ENCODE measurements at places on chromosomes 13 and 19. TPM values are rescaled to one million over a fixed set of nuclear protein-coding genes. Genes with fewer than 3 reads are reported as not detected.
A peak's percentile ranks its signal among the peaks of the same experiment; 100 is the strongest.

Gene OR7D2
- total RNA-seq = 0.33 TPM

Gene NDUFA13
- 313 TPM for total RNA-seq

Gene OR7C1
- total RNA-seq = not detected

Gene SHISA2
- 113 TPM for total RNA-seq

Gene PLPP2
- total RNA-seq = 4.1 TPM

Gene LILRB3
- total RNA-seq = not detected

Gene ZNF547
- total RNA-seq = 2.9 TPM

Gene CEACAM16
- total RNA-seq = not detected

Gene SLITRK6
- total RNA-seq = 0.10 TPM

DNA sequence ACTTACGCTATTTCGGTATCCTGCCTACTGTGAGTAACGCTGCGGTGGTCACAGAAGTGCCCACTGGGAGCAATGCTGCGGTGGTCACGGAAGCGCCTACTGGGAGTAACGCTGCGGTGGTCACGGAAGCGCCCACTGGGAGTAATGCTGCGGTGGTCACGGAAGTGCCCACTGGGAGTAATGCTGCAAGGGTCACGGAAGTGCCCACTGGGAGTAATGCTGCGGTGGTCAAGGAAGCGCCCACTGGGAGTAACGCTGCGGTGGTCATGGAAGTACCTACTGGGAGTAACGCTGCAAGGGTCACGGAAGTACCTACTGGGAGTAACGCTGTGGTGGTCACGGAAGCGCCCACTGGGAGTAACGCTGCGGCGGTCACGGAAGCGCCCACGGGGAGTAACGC lies 52.1 kb upstream of the SOX1 start:
- no peak for DNase-seq
- H3K27me3 ChIP-seq = peaks cover 8% of the 10 kb centered on the region
- no peaks in the 10 kb centered on the region for H3K4me1 ChIP-seq
- no peaks in the 10 kb centered on the region for H3K36me3 ChIP-seq

GRCh38 chr13:20699715-20700114 lies 3.8 kb upstream of the IL17D start:
- H3K4me3 ChIP-seq = no peak overlapping the region
- H3K27me3 ChIP-seq = no peaks in the 10 kb centered on the region
- H3K36me3 ChIP-seq = peaks cover 2% of the 10 kb centered on the region
- H3K4me1 ChIP-seq = peaks cover 11% of the 10 kb centered on the region

DNA sequence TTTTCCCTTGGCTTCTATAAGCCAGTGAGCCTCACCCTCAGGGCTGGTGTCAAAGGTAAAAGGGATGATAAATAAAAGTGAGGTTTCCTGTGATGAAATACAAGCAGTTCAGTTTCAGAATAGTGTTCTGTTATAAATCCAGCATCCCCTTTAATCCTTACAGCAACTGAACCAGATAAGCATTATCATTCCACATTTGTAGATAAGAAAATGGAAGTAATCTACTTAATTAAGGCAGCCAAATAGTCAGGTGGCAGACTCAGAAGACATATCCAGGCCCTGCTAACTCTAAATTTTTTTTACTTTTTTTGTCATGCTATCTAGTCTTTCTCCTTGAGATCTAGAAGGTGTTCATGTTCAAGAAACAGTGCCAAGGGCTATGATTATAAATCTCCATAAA lies 99.4 kb upstream of the SOX21 start:
- H3K36me3 ChIP-seq = no peaks in the 10 kb centered on the region
- H3K27ac ChIP-seq = no peak overlapping the region
- no peak overlapping the region for H3K4me3 ChIP-seq
- H3K27me3 ChIP-seq = peaks cover 8% of the 10 kb centered on the region
- H3K4me1 ChIP-seq = no peaks in the 10 kb centered on the region

DNA sequence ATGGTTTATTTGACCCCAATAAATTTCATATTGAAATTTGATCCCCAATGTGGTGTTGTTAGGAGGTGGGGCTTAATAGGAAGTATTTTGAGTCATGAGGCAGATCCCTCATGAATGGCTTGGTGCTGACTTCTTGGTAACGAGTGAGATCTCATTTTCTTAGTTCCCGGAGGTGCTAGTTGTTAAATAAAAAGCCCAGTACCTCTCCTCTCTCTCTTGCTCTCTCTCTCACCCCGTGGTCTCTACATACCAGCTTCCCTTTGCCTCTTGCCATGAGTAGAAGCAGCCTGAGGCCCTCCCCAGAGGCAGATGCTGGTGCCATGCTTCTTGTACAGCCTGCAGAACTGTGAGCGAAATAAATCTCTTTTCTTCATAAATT lies 39.4 kb upstream of the KATNAL1 start:
- H3K4me3 ChIP-seq = no peak overlapping the region
- no peaks in the 10 kb centered on the region for H3K36me3 ChIP-seq
- H3K27me3 ChIP-seq = no peaks in the 10 kb centered on the region
- H3K27ac ChIP-seq = no peak overlapping the region

- H3K4me3 ChIP-seq = no peak overlapping the region
- DNase-seq = no peak
- peaks cover 10% of the 10 kb centered on the region for H3K36me3 ChIP-seq
- H3K27ac ChIP-seq = no peak overlapping the region
- H3K27me3 ChIP-seq = no peaks in the 10 kb centered on the region
Measured at GRCh38 chr13:46015366-46015765, 37.2 kb downstream of the ZC3H13 start.

GRCh38 chr13:20848944-20849343 lies 53.6 kb downstream of the XPO4 start:
- no peak for DNase-seq
- peak overlapping the region; percentile 8 for H3K27ac ChIP-seq
- no peaks in the 10 kb centered on the region for H3K36me3 ChIP-seq
- H3K27me3 ChIP-seq = no peaks in the 10 kb centered on the region

DNA sequence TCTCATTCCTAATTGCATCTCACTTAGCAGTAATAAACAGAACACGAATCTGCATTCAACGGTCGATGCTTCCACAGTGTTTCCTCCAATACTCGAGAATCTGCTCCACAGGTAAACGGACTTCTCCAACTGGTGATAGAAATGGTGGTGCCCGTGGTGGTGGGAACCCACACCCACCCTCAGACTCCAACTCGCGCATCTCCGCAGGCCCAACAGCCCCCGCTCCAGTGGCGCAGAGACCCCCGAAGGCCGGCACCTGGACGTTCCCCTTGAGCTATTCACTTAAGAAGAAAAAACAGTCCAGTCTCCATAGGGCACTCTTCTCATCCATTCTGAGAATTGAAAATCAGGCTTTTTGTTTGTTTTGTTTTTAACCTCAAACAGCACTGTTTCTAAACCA lies 13.8 kb upstream of the RASA3 start:
- H3K4me1 ChIP-seq = no peaks in the 10 kb centered on the region
- H3K4me3 ChIP-seq = no peak overlapping the region
- H3K27ac ChIP-seq = no peak overlapping the region
- no peaks in the 10 kb centered on the region for H3K36me3 ChIP-seq
- no peak for DNase-seq

GRCh38 chr19:52778811-52779210 lies 7.8 kb downstream of the ZNF600 start:
- H3K36me3 ChIP-seq = peaks cover 38% of the 10 kb centered on the region
- H3K27me3 ChIP-seq = no peaks in the 10 kb centered on the region
- no peak overlapping the region for H3K4me3 ChIP-seq
- no peaks in the 10 kb centered on the region for H3K4me1 ChIP-seq

DNA sequence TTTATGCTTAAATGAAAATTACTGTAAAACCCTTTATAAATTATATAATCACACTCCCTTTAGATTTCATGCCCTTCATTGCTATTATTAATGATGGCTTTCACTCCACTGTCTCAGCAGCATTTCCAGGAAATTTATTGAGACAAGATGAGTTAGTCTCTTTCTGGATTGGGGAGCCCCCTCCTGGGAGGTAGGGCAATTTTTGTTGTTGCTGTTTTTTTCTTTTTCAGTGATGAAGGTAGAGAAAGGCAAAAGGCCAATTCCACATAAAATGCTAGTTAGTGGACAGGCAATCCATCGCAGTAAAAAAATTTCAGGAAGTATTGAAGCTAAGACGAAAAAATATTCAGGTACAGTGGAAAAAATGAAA lies 80.2 kb downstream of the TEX26 start:
- no peaks in the 10 kb centered on the region for H3K27me3 ChIP-seq
- H3K36me3 ChIP-seq = no peaks in the 10 kb centered on the region
- no peak for DNase-seq
- peaks cover 5% of the 10 kb centered on the region for H3K4me1 ChIP-seq

- peak overlapping the region; percentile 41 for H3K4me3 ChIP-seq
- no peak overlapping the region for H3K27ac ChIP-seq
- peaks cover 32% of the 10 kb centered on the region for H3K27me3 ChIP-seq
- no peak for DNase-seq
- no peaks in the 10 kb centered on the region for H3K36me3 ChIP-seq
Measured at GRCh38 chr19:19224852-19225494, 13.2 kb downstream of the NCAN start.

DNA sequence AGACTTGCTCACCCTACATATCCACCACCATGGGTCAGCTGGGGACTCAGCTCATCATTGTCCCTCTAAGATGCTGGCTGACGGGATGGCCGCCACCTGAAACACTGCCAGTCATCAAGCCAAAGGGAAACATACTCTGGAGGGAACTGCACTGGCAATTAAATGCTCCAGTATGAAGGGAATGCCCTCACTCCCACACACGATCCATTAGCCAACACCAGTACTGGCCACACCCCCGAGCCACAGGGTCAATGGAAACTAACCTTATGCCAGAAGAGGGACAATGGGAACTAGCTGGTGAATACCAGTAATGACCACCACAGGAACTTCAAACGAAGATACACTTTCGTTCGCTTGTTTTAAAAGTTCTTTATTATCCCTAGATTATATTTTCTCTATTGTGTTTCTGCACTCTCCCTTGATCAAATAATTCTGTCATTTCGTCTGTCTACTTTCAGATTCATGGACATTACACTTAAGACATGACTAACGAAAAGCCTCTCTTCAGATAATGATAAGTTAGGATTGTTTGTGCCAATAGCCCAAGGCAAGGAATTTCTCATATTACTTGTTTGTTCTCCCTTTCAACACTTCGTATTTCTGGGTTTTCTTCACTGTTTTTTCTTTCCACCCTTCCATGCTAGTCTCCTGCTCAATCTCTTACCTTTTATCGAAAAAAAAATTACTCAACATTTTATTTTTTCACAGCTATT lies 1.7 kb upstream of the ZNF507 start:
- H3K27me3 ChIP-seq = no peaks in the 10 kb centered on the region
- H3K4me3 ChIP-seq = no peak overlapping the region
- DNase-seq = no peak
- H3K4me1 ChIP-seq = peaks cover 14% of the 10 kb centered on the region
- H3K27ac ChIP-seq = no peak overlapping the region

DNA sequence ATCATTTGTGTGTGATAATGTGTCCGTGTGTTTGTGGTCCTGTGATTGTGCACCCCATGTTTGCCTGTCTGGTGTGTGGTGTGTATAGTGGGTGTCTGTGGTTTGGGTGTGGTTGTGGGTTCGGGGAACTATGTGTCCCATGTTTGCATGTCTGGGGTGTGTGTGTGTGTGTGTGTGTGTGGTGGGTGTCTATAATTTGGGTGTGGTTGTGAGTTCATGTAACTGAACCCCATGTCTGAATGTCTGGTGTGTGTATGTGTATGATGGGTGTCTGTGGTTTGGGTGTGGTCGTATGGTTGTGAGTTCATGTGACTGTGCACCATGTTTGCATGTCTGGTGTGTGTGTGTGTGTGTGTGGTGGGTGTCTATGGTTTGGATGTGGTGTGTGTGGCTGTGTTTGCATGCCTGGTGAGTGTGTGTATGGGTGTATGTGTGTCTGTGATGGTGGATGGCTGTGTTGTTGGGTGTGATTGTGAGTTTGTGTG lies 11.1 kb upstream of the NFIX start:
- H3K27me3 ChIP-seq = no peaks in the 10 kb centered on the region
- no peak overlapping the region for H3K4me3 ChIP-seq
- peaks cover 9% of the 10 kb centered on the region for H3K4me1 ChIP-seq

GRCh38 chr19:44260695-44261446 lies 1.2 kb downstream of the ZNF233 start:
- no peaks in the 10 kb centered on the region for H3K27me3 ChIP-seq
- H3K4me1 ChIP-seq = peaks cover 19% of the 10 kb centered on the region
- H3K4me3 ChIP-seq = peak overlapping the region; percentile 82

GRCh38 chr13:29131881-29132668 lies 311.9 kb downstream of the MTUS2 start:
- no peak for DNase-seq
- no peaks in the 10 kb centered on the region for H3K4me1 ChIP-seq
- H3K36me3 ChIP-seq = no peaks in the 10 kb centered on the region
- no peak overlapping the region for H3K27ac ChIP-seq
- H3K4me3 ChIP-seq = no peak overlapping the region

DNA sequence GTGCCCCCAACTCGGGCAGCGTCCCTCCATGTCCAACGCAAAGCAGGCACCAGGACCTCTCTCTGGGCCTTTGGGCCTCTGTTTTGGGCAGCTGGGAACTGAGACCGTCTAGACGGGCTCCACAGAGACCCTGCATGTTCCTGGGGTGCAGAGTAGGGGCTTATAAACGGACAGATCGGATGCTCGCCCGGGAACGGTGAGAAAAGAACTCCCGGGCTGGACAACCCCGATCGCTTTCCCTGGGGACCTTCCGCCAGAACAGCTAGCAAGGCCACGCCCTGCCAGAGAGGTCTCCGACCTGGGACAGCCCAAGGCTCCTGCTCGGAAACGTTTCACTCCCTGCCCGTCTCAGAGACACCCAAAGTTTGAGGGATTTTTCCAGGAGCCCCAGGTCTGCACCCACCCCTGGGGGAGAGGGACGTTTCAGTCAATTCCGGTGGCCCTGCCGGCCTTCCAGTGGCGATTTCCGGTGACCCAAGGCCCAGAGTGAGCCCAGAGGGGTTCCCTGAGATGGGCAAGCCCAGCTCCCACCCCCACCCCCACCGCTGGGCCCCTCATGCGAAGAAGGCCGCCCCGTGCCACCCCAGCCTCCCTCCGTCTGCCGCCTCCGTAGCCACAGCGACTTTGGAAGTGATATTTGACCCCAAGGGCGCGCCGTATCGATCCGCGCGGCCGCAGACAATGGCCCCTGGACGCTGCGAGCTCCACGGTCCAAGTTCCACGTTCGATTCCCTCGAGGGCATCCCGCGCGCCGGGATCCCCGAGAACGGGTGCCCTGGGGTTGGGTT lies 1.7 kb downstream of the NR2F6 start:
- H3K27ac ChIP-seq = peak overlapping the region; percentile 63
- DNase-seq = no peak
- H3K4me3 ChIP-seq = peak overlapping the region; percentile 90
- H3K36me3 ChIP-seq = no peaks in the 10 kb centered on the region
- peaks cover 48% of the 10 kb centered on the region for H3K4me1 ChIP-seq
- H3K27me3 ChIP-seq = no peaks in the 10 kb centered on the region

GRCh38 chr13:73355134-73355533 lies 296.3 kb downstream of the KLF5 start:
- DNase-seq = no peak
- H3K27me3 ChIP-seq = peaks cover 26% of the 10 kb centered on the region
- H3K4me1 ChIP-seq = no peaks in the 10 kb centered on the region
- H3K4me3 ChIP-seq = no peak overlapping the region
- no peaks in the 10 kb centered on the region for H3K36me3 ChIP-seq

GRCh38 chr13:74346960-74347359 lies 212.8 kb upstream of the KLF12 start:
- no peak for DNase-seq
- no peak overlapping the region for H3K4me3 ChIP-seq
- H3K27ac ChIP-seq = no peak overlapping the region
- H3K36me3 ChIP-seq = peaks cover 6% of the 10 kb centered on the region
- no peaks in the 10 kb centered on the region for H3K4me1 ChIP-seq
